NCI-H187 (cell line): ENCODE measurements at places on chromosomes 13 and 19.

DNA sequence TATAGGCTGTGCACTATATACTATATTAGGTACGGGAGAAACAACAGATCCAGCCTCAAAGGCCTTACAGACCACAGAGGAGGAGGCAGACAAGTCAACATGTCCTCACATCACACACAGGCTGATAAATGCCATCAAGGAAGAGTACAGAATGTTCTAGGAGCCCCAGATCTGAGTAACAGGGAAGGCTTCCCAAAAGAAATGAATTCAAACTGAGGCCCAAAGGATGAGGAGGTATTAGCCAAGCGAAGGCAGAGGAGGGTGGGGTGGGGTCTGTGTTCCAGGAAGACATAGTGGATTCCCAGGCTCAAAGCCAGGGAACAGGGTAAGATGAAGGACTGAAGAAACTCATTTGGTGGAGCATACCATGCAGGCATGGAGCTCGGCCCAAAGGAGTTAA lies 55.1 kb downstream of the RXFP2 start:
- DNase-seq: no peak

DNA sequence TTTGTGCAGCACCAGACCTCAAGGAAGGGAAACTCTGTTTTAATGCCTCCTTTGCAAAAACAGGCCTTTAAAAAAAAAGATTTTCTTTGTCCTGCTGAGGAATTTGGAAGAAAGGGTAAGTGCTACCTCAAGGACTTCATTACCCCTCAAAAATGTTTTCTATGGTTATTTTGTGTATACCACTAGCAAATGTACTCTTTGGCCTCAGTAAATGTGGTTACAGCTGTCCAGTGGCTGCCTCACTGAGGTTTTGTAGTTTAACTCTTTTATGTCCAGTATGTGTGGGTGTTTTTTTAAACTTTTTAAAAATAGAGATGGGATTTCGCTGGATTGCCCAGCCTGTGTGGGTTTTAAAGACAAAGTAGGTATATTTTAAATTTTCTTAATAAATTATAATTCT lies 42.2 kb upstream of the TSC22D1 start:
- DNase-seq: no peak

GRCh38 chr13:30052120-30052519 lies 201.7 kb upstream of the UBL3 start:
- DNase-seq: no peak

GRCh38 chr13:24251525-24251924 lies 57.9 kb upstream of the C1QTNF9 start:
- no peak for DNase-seq

GRCh38 chr19:53991224-53992113 lies at the start of gene CACNG6:
Gene CACNG6 (plus strand): TSS chr19:53991637. CDS start chr19:53992878, 1,241 bp downstream.
- DNase-seq: no peak

DNA sequence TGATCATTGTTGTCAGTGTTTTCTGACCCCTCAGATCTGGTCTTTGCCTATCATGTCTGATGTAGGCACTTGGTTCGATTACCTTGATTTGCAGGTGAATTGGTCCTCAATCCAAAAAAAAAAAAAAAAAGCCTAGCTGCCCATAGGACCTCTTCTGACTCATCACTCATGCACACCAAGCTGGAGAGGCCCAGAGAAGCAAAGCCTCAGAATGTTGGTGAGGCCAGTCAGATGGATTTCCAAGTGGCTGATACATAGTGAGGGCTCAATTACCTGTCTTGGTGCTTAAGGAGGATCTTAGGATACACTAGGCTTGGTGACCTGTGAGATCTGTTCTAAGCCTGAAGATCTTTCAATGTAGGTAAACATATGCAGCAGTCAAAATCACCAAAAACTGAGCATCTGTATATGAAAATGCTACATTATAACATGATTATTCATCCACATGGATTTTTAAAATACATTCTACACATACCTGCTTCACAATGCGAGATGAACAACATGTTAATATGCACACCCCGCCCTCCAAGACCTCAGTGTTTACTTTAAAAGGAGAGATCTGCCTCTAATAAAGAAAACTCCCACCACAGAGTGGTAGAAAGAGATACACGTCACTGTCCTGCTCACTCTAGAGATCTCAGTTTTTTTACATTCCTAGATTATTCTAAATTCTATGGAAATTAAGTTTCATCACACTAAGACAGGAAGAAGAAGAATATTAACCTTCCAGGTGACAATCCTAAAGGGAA lies 79.9 kb upstream of the RAP2A start:
- no peak for DNase-seq

GRCh38 chr19:4064496-4065260 lies 2.0 kb downstream of the ZBTB7A start:
- DNase-seq: no peak

DNA sequence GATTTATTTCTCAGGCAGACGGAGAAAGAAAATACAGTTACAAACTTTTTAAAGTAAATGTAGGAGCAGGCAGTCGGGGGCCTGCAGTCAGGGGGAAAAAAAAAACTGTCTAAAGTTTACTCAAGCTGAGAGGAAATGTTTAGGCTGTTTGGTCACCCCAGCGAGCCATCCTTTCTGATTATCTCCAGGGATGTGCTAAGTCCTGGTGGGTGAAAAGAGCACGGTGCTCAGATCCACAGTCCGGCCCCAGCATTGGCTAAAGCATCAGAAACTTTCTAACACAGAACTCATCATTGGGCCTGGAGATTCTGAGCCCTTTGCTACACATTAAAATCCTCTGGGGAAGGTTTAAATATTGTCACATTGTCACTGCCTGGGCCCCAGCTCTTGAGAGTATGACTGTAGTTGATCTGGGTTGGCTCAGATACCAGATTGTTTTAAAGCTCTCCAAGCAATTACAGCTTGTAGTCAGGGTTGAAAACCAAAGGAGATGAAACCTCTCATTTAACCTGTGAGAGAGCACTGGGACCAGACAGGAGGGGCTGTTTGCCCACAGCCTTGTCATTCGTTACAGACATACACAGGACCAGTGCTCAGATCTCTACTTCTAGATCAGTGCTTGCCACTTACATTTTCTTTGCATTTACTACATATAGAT lies 131.1 kb upstream of the HTR2A start:
- DNase-seq: no peak

GRCh38 chr19:5042556-5042955 lies 73.6 kb downstream of the KDM4B start:
- DNase-seq: no peak

GRCh38 chr13:20241593-20241992 lies 9.5 kb upstream of the GJB6 start:
- DNase-seq: no peak

DNA sequence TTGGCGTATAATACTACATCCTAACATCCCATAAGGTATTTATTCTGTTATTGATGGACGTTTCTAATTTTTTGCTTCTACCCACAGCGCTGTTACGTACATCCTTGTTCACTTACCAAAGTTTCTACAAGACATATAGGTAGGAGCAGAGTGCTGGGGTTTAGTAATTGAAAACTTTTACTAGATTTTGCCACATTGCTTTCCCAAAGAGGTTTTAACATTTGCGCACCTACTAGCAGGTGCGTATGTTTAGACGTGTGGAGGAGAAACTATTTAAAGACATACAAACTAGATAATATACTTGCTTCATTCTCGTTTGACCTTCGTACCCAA lies 559 bp upstream of the RPL21 start:
- DNase-seq: no peak

GRCh38 chr19:51347209-51347928 lies 5.4 kb upstream of the VSIG10L start:
- DNase-seq: no peak

- no peak for DNase-seq
These were observed 493 bp upstream of the PDE4A start for GRCh38 chr19:10419646-10420443.

- peak; percentile 43 for DNase-seq
These were observed 17.8 kb upstream of the ENOX1 start for GRCh38 chr13:43804461-43805070.

- DNase-seq: no peak
These were observed 3.9 kb downstream of the WIZ start for GRCh38 chr19:15445807-15446376.

GRCh38 chr13:44331446-44331845 lies 42.2 kb upstream of the SERP2 start:
- no peak for DNase-seq

- no peak for DNase-seq
These were observed 6.7 kb downstream of the SOHLH2 start for GRCh38 chr13:36207672-36208071.

- DNase-seq: no peak
These were observed 885 bp upstream of the ZNF536 start for GRCh38 chr19:30371161-30371836.

DNA sequence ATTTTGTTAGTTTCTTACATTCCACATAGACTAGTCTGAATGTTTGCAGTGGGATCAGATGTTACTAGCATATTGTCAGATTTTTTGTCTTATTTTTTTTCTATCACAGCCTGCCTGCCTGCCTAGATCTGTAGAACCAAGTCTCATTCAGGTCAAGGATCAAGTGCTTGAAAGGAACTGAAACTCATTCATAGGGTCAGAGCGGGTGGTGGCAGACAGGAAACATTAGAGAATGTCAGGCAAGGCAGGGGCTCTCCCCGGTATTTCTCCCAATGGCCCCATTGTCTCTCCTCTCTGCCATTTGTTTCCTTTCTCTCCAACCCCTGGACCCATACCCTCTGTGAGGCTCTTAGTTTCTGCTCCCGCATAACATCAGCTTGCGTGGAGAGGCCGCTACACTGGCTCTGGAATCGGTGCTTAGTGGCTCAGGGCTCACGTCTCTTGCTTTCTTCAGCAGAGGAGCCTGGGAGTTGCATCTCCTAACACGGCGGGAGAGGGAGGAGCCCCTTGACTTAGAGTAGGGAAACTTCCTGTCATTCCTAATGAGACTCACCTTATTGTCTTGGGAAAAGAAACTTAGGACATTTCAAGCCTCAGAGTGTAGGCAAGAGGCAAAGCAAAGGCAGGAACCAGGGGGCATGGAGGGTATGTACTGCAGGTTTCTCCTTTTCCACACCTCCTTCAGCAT lies 35.6 kb upstream of the SPATA13 start:
- DNase-seq: no peak

GRCh38 chr19:4057931-4058692 lies 8.6 kb downstream of the ZBTB7A start:
- no peak for DNase-seq

DNA sequence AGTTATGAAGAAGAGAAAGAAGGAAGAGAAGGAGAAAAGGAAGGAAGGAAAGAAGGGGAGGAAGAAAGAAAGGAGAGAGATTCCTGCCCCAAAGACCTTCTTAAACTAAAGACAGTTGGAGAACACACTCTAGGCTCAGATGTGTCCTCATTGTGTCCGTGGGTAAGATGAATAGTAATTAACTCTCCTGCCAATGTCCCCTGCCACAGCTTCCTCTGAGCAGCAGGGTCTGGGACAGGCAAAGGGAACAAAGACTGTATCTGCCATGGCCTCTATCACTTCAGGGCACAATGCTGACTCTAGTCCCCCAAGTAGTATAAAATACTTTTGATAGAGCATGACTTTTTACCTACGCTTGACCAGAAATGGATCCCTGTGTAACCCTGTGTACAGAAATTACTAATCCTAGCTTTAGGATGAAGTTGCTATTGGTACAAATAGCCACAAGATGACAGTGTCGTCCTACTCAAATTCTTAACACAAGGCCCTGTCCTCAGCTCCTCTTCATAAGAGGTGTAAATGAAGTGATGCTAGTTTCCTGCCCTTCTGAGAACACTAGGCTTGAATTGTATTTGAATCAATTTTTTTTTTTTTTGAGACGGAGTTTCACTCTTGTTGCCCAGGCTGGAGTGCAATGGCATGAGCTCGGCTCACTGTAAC lies 186.2 kb upstream of the GPR12 start:
- no peak for DNase-seq

DNA sequence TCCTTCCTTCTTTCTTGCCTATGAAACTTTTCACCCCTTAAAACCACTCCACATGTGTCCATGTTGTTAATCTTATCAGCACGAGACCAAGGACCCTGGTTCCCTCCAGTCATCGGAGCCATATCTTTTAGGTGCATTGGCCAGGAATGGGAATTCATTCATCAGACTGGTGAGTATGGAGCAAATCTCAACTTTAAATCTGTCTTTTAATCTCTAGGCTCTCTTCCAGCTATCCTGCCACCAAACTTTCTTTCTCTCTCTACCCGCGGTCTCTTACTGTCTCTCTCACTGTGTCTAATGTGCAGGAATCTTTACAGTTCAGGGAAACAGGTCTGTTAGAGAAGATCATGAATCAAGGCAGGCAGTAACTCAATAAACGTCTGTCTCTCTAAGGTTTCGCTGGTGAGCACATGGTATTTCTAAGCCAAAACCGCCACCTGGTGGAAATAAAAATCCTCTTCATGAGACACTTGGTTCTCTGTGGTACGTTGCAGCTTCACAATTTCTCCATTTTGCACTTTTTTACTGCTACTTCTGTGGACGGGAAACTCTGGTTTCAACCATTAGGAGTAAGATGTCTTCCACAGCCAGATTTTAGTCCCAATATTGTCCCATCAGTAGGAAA lies 16.1 kb downstream of the LGALS16 start:
- peak; percentile 31 for DNase-seq

DNA sequence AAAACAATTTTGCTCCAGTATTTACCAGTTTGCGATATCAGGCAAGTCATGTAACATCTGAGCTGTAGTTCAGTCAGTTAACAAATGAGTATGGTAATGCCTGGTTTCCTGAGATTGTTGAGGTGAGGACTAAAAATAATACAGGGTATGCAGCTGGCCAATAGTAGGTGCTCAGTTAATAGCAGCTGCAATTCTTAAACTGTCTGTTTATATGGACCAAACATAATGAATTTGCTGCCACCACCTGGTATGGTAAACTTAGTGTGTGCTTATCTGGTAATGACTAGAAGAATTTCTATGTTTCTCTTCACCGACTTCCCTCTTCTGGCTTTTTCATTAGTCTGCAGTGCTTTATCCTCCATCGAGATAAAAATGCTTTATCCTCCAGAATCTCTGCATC lies 9.1 kb downstream of the ZMYM2 start:
- no peak for DNase-seq

GRCh38 chr19:31960474-31960873 lies 384.9 kb upstream of the ZNF507 start:
- no peak for DNase-seq

DNA sequence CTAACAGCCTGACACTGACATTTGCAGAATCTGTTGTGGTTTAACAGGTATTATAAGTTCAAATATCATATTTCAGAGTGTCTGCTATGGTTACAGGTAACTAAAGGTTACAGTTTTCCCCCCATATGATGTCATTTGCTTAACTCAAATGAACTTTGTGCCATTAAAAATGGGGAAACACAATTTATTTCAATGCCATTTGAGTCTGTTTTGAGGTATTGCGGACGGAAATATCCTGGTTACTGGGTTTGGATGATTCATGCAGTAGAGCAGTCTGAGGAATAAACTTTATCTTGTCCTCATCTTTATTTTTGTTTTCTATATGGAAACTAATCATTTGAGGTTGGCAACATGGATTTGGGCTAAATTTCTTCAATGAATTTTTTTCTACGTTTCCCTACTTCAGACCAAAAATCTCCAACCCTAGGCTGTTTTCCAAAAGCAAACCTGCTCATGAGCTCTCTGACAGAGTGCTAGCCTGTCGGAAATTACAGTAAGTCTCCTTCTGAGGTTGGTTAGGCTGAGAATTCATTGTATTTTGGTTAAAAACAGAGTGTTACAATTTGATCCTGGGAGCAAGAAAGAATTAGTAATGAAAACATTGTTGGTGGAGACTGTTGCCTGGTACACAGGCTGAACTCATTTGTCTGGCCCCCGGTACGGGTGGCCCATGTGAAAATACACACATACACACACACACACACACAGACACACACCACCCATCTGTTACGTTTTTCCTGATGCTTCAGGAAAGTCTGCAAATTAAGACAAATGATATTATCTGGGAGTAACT lies 66.1 kb downstream of the AKAP11 start:
- DNase-seq: no peak
